Renal cortex interstitium (tissue), 15 donors: ENCODE measurements at places on chromosomes 2 and 18. TPM values are rescaled to one million over a fixed set of nuclear protein-coding genes. Genes with fewer than 3 reads are reported as not detected.
A peak's percentile ranks its signal among the peaks of the same experiment; 100 is the strongest.

GRCh38 chr2:56749152-56749752 is 565.5 kb downstream of the CCDC85A start:
- DNase-seq = peak; percentile 4

- no peak for DNase-seq
These were observed 9.3 kb downstream of the MEIS1 start for GRCh38 chr2:66443979-66444861.

DNA sequence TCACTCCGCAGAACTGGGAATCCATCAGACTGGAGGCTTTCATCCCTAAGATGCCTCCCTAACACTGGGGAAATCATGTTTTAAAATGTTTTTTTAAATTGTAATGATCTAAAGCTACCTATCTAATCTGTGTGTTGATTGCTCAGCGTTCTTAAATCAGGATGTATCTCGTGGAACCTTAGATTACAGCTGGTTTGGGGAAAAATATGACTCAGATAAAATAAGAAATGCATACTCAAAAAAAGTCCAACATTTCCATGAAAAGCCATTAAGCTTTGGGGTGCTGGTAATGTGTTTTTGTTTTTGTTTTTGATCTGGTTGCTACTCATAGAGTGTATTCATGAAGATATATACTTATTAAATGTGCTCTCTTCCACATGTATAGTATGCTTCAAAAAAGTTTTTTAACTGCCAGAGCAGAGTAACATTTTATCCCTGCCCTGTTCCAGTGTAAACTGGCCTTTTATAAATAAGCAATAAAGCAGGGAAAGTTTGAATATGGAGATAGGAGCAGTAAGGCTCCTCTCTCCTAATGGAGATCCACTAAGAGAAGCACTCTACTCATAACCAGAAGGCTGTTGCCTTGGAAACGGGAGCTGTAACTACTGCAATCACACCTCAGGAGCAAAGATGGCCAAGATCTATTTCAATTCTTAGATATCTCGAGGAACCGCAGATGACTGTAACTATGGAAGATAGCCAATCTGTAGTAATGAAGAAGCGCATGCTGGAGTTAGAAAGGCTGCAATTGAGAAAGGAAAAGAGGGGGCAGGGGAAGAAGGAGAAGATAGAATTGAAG is 41.6 kb downstream of the ANKRD44 start:
- no peak for DNase-seq

- no peak for DNase-seq
These were observed 78.6 kb downstream of the CALCRL start for GRCh38 chr2:187369471-187369870.

The PPIG gene
- 113 TPM for polyA plus RNA-seq

- DNase-seq = no peak
These were observed 36.0 kb upstream of the EVA1A start for GRCh38 chr2:75596784-75597183.

DNA sequence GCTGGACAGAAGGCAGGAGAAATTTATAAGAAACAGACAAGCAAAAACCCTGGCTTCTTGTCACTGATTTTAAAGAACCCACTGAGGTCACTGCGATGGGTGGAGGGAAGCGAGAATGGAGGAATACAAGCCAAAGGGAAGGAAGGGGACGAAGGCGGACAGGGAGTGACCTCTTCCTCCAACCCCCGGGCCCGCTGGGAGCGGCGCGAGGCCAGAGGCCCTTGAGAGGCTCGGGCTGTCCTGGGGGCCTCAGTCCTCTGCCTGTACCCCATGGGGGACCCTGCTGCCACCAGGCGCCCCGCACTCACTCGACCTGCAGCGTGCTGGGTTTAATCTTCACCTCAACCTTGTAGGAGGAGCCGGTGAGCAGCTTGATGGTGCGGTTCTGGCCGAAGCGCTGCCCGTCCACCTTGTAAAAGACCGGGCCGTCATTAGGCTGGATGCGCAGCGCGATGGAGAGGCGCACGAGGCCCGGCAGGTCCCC is 793 bp downstream of the CNRIP1 start:
- DNase-seq = no peak

- no peak for DNase-seq
These were observed 125.6 kb downstream of the TSN start for GRCh38 chr2:121881038-121881437.

GRCh38 chr2:29269095-29269764 is 154.0 kb downstream of the CLIP4 start:
- no peak for DNase-seq

The ACMSD gene
- 32.6 TPM for polyA plus RNA-seq

GRCh38 chr2:26395394-26395793 is 6.3 kb upstream of the DRC1 start:
- no peak for DNase-seq
